Gastrocnemius medialis (tissue), 4 donors: ENCODE measurements at places on chromosomes 2 and 18. TPM values are rescaled to one million over a fixed set of nuclear protein-coding genes. Genes with fewer than 3 reads are reported as not detected.

Gene ADD2
- 0.60 TPM for total RNA-seq

Gene CGREF1
- 6.9 TPM for total RNA-seq

DNA sequence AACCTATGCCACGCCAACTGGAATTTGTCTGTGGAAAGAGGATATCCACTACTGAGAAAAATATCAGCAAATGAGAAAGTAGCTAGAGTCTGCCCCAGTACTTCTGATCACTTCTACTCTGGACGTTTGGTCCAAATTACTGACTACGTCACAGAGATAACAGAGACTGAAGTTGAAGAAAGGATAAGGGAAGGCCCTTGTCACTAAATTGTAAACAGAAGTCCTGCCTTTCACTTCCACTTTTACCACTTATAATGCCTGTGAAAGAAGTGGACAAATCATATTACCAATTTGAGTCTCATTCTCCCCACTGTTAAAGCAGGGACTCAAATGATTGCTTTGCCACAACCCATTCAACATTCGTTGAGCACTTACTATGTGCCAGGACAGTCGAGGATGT is 173.9 kb upstream of the ERBB4 start:
- no peak overlapping the region for H3K27ac ChIP-seq
- H3K4me3 ChIP-seq, result no peak overlapping the region
- DNase-seq, result no peak

- H3K27ac ChIP-seq, result no peak overlapping the region
- H3K27me3 ChIP-seq, result no peaks in the 10 kb centered on the region
- H3K4me3 ChIP-seq, result no peak overlapping the region
- H3K4me1 ChIP-seq, result no peaks in the 10 kb centered on the region
- DNase-seq, result no peak
Measured at GRCh38 chr2:107466984-107467773, 359.5 kb upstream of the RGPD4 start.

- H3K4me3 ChIP-seq, result no peak overlapping the region
- H3K27ac ChIP-seq, result no peak overlapping the region
- no peaks in the 10 kb centered on the region for H3K36me3 ChIP-seq
- peaks cover 5% of the 10 kb centered on the region for H3K4me1 ChIP-seq
Measured at GRCh38 chr18:48227206-48227605, 182.0 kb downstream of the ZBTB7C start.

DNA sequence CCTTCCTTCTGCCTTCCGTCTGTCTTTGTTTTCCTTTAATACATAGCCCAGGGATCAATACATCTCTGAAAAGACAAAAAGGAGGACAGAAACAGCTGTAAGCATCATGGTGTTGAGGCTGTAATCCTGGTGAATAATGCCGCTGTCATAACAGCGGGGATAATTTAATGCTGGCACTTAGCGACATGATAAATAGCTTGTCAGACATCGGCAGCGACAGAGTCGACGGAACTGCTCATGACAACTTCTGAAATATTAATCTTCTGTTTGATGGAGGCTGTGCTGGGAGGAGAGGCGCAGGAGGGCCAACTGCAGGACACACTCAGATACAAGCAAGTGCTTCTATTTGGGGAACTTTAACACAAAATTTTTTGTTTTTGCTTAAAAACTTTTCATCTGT is 602.2 kb downstream of the GALR1 start:
- no peaks in the 10 kb centered on the region for H3K36me3 ChIP-seq
- H3K4me1 ChIP-seq, result no peaks in the 10 kb centered on the region
- H3K27ac ChIP-seq, result no peak overlapping the region
- H3K4me3 ChIP-seq, result no peak overlapping the region
- no peak for DNase-seq

GRCh38 chr18:13649397-13650390 is 76.7 kb downstream of the FAM210A start:
- no peak overlapping the region for H3K4me3 ChIP-seq
- no peak for DNase-seq
- no peaks in the 10 kb centered on the region for H3K4me1 ChIP-seq

GRCh38 chr2:41267929-41268659 is 779.7 kb upstream of the PKDCC start:
- no peak for DNase-seq
- no peak overlapping the region for H3K4me3 ChIP-seq
- H3K36me3 ChIP-seq, result no peaks in the 10 kb centered on the region
- H3K27ac ChIP-seq, result no peak overlapping the region
- H3K4me1 ChIP-seq, result no peaks in the 10 kb centered on the region
